ENCODE measurements at places on chromosomes 13 and 19. TPM values are rescaled to one million over a fixed set of nuclear protein-coding genes. Genes with fewer than 3 reads are reported as not detected.

Gene ACOD1
- total RNA-seq: not detected

- no peak for DNase-seq
These were observed 18.8 kb downstream of the GAS6 start for GRCh38 chr13:113845055-113845454.

- no peak for DNase-seq
These were observed 90.2 kb downstream of the GPC6 start for GRCh38 chr13:93316841-93317240.

DNA sequence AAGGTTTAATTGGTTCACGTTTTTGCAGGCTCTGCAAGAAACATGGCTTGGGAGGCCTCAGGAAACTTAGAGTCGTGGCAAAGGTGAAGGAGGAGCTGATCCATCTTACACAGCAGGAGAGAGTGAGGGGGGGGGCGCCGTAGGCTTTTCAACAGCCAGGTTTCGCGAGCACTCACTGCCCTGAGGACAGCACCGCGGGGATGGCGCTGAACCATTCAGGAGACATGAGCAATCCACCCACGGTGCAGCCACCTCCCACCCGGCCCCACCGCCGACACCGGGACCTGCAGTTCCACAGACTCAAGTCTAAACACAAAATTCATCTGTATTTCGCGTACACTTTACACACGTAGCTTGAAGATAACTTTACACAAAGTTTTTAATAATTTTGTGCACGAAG is 73.6 kb downstream of the KDM4B start:
- DNase-seq: no peak

GRCh38 chr19:19523177-19523576 is 5.5 kb upstream of the YJEFN3 start:
- DNase-seq: no peak

- DNase-seq: no peak
These were observed 373.2 kb downstream of the KCNRG start for GRCh38 chr13:50388481-50388880.

DNA sequence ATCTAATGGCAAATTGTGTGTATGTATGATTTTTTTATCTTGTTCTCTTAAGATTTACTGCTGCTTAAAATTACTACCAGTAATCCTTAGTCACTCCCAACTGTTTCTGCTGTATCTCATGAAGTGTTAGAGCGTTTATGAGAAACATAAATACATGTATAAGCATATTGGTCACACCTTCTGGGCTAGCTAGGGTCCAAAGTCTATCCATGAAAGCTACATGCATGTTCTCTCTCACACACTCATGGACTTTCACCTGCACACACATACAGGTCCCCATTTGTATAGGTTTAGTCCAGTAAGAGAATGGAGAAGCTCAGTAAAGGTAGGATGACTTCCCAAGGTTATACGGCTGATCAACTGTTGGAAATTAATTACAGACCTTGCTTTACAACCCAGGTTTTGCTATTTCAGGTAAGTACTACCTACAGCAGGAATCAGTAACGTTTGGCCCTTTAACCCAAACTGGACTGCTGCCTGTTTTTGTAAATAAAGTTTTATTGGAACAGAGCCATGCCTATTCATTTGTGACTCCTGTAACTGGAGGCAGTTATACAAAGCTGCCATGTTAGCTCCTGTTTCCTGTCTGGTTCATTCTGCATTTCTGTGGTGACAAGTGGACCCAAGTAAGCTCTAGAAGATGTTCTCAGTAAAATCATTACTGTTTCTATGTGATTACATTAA is 15.3 kb downstream of the METTL21C start:
- no peak for DNase-seq

DNA sequence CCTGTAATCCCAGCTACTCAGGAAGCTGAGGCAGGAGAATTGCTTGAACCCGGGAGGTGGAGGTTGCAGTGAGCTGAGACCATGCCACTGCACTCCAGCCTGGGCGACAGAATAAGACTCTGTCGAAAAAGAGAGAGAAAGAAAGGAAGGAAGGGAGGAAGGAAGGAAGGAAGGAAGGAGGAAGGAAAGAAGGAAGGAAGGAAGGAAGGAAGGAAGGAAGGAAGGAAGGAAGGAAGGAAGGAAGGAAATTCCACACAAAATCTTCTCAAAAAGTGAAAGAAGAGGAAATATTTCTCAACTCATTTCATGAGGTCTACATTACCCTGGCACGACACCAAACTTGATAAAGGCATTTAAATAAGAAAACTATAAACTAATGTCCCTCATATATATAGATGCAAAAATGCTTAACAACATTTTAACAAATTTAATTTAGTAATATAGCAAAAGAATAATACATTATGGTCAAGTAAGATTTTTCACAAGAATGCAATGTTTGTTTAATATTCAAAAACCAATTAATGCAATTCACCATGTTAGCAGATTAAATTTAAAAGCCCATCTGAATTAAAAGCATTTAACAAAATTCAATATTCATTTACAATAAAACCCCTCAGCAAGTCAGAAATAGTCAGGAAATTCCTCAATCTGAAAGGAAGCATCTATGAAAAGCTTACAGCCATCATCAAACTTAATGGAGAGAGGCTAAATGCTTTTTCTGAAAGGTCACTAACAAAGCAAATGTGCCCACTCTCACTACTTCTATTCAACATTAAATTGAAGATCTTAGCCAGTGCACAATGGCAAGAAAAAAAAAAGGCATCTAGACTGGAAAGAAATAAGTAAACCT is 12.0 kb upstream of the CPB2 start:
- DNase-seq: no peak

- DNase-seq: no peak
These were observed 51.3 kb downstream of the ERICH6B start for GRCh38 chr13:45564133-45564776.

Data from skin of body (tissue), 3 donors.